Bronchus fibroblast of lung (primary cell): ENCODE measurements at places on chromosomes 2 and 18. TPM values are rescaled to one million over a fixed set of nuclear protein-coding genes. Genes with fewer than 3 reads are reported as not detected.

REG3A gene
- total RNA-seq = not detected in 2 replicates

CPLX4 gene
- total RNA-seq = not detected in 2 replicates

DRC1 gene
- not detected in 2 replicates for total RNA-seq

RAPH1 gene
- 3.6 and 6.2 TPM in 2 replicates for total RNA-seq

SNRNP27 gene
- 51.0 and 85.2 TPM in 2 replicates for total RNA-seq

TNFAIP6 gene
- 7.4 and 8.1 TPM in 2 replicates for total RNA-seq
